ENCODE measurements at places on chromosomes 6 and 20.
A peak's percentile ranks its signal among the peaks of the same experiment; 100 is the strongest.

DNA sequence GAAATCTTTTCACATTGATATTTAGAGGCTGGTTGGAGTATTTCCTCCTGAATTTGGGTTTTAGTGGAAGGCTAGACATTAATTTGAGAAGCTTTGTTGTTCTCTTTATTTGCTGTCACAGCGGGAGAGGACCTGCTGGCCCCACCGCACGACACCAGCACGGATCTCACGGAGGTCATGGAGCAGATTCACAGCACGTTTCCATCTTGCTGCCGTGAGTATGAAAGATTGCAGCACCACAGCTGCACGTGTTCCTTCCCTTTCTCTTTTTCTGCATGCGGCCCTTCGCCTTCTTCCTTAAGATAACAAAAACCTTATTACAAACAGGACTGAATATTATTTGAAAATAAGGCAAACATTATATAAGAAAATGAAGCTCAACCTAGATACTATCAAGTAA is 555.5 kb downstream of the UTRN start:
- no peak for DNase-seq

DNA sequence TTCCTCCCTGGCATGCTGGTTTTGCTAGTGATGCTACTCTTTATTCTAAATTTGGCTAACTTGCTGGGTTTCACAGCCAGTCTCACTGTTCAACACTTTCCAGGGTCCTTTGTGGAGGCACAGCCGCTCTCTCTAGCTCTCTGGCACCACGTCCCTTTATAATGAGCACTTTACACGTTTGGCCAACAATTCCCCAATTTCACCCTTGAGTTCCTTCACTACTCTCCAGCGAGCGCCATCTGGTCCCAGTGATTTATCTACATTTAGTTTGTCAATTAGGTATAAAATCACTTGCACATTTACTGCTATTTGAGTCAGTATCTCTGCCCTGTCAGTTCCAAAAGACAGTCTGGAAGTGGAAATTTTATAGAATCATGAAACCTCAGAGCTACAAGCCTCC is 241.9 kb upstream of the MOCS1 start:
- no peak for DNase-seq

DNA sequence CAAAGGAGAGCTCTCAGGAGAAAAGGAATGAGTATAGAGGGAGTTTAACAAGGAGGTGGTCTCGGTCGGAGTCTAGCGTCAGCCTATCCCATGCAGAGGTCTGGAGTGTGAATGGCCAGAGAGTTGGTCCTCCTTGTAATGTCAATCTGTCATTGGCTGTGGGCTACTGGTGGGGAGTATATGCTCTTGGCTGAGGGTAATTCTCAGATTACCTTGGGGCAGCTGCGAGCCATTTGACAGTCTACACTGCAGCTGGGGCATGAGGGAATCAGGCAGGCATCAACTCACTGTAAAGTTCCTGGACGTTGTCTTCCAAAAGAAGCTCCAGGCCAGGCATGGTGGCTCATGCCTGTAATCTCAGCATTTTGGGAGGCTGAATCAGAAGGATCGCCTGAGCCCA is 48.1 kb downstream of the EBF4 start:
- no peak for DNase-seq

DNA sequence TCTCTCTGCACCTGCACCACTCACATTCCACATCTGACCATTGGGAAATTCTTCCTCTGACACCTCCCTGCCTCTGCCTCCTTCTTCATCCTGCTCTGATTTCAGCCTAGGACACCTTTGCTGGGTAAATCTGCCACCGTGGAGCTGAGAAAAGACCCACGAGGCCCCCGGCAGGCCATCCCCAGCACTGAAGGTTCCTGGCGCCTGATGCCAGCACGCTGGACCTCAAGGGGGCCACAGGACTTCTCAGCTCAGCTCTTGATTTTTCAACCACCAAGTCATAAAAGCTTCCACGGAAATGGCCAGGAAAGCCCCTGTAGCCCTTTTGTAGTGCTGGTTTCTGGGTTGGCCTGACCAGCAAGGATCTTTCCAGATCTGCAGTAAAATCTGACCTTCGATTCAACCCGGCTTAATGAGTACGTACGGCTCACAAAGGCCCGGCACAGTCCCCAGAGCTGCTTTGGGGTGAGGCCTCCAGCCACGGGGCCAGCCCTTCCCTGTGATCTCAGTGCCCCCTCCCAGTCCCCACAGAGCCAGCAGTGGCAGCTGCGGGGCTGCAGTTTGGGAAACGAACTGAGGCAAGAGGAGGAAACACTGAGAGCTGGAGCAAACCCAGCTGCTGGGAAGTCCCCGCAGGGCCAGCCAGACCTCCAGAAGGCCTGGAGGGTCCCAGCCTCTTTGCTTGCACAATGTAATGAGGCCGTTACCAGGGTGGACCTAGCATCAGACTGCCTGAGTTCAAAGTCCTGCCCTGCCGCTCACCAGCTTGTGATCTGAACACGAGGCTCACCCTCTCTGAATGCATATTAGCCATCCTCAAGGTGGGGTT is 157.5 kb downstream of the BMP7 start:
- DNase-seq: no peak

GRCh38 chr20:4006640-4007039 is 8.7 kb downstream of the RNF24 start:
- DNase-seq: peak; percentile 68

DNA sequence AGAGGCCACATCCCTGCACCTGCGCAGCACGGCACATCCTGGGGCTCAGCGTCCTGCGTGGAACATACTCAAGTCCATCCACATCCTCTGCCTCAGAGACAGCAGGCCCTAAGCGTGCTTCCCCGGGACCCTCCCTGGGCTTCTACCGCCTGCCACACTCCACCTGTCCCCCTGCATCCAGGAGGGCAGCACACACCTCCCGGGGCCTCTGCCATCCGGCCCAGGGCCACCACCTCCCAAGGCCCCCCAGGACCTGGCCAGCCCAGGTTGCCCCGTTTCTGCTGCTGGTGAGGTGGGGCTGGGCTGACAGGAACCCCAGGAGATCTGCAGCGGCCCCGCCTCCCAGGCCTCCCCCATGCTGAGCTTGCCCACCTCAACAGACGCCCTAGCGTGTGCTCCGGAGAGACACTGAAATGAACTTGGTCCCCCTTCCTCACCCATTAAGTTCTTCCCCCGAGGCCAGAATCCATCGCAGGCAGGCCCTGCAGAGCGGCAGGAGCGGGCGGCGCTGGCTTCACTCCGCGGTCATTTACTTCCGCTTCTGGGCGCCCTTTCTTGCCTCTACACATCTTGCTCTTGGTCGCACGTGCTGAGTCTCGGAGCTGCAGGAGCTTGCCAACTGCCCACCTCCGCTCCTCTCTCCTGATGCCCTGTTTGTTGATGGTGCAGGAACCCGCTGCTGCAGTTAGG is 235.3 kb downstream of the TAF4 start:
- DNase-seq: no peak

DNA sequence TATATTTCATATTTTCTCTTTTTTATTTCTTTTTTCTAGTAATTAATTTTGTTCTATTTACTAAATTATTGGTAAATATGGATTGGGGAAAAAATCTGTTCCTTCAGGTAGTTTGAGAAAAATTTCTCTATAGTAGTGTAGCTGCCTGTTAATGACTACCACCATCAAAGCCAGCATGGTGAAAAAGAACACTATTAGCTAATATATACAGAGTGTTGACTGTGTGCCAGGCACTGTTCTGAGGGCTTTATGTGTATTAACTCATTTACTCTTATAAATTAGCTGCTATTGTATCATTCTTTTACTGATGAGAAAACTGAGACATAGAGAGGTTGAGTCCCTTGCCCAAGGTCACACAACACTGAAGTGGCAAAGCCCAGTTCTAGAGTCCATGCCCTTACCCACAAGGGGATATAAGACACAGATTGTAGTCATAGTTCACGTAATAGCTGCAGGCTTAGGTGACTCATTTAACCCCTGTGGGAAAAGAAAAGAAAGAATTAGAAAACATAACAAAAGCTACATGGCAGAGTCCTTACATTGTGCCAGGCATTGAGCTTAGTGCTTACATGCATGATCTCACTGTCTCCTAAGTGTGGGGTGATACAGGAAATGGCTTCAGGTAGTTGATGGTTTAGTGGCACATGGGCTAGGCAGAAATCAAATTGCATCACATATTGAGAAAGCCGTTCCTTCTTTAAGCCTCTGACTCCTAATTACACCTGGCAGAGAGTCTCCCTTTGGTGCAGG is 12.2 kb upstream of the AKIRIN2 start:
- no peak for DNase-seq

DNA sequence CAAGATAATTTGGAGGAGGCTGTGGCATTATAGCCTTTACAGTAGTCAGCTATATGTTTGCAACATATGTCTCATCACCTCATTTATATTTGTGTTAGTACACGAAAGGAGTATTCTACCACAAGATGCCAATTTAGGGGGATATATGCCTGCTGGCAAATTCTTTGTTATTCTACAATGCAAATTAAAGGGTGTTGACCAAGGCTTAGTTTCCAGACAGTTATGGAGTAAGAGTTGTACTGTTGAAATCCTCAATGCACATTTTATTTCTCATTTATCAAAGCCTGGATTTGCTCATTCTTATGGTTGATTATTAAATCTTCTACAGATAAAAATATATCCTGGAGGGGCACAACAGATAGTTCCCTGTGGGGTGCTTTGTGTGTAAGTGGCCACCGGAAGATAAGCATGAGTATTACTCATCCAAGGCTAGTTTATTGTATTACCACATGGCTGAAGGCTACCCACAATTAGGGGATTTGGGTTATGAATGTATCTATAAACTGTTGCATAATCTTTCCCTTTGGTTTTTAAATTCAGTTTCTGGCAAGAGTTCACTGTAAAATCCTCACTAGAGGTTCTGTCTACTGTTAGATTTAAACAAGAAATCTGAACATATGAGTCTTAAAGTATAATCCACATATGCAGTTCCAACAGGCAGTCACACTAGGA is 9.0 kb downstream of the CST9 start:
- no peak for DNase-seq

- no peak for DNase-seq
Measured at GRCh38 chr6:8223678-8224077, 121.3 kb upstream of the EEF1E1 start.

- DNase-seq: no peak
Measured at GRCh38 chr20:47622118-47622665, 120.5 kb downstream of the NCOA3 start.

GRCh38 chr6:127186889-127187288 is 68.4 kb downstream of the RSPO3 start:
- no peak for DNase-seq

DNA sequence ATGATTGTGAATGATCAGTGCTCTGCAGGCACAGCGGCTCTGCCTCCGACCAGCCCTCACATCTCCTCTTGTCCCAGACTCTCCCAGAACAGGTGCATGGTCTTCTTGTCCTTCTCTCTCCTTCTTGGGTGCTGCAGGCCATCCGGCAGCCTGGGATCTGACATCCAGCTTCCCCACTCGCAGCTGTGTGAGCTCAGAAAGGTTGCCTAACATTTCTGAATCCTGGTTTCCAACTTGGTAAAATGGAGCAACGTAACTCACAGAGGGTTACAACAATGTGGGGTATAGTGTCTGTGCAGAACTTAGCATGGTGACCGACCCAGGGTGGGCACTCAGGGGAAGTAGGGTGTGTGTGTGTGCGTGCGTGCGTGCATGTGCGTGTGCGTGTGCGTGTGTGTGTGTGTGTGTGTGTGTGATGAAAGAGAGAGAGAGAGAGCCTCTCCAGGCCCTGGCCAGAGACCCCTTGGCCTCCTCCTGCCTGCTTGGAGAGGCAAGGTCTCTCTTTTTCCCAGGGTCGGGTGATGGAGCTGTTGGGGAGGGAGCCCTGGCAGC is 110.1 kb downstream of the SNX5 start:
- no peak for DNase-seq

GRCh38 chr6:19836799-19837510 is at the start of gene ID4:
TSS of gene ID4 (plus strand) at chr6:19837370. CDS start at chr6:19837755, 385 bp downstream.
- peak; percentile 87 for DNase-seq

GRCh38 chr20:9323622-9324021 is 190.8 kb upstream of the LAMP5 start:
- no peak for DNase-seq

DNA sequence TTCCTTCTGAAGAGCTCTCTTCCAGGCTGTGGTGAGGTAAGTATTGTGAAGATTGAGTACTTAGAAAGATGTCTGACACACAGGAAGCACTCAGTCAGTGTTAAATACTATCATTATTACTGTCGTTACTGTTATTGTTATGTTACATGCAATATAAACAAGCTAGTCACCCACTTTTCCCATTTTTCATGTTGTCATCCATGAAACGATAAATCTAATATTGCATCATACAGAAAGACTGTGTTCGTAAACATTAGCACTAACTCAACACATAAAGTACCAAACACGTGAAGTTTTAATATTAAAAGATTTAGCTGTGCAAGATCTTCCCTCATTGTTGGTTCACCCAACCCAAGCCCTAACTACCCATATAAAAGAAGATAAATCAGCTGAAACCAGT is 109.2 kb upstream of the NRSN1 start:
- no peak for DNase-seq

- DNase-seq: no peak
Measured at GRCh38 chr20:44057698-44058675, 129.0 kb downstream of the JPH2 start.

DNA sequence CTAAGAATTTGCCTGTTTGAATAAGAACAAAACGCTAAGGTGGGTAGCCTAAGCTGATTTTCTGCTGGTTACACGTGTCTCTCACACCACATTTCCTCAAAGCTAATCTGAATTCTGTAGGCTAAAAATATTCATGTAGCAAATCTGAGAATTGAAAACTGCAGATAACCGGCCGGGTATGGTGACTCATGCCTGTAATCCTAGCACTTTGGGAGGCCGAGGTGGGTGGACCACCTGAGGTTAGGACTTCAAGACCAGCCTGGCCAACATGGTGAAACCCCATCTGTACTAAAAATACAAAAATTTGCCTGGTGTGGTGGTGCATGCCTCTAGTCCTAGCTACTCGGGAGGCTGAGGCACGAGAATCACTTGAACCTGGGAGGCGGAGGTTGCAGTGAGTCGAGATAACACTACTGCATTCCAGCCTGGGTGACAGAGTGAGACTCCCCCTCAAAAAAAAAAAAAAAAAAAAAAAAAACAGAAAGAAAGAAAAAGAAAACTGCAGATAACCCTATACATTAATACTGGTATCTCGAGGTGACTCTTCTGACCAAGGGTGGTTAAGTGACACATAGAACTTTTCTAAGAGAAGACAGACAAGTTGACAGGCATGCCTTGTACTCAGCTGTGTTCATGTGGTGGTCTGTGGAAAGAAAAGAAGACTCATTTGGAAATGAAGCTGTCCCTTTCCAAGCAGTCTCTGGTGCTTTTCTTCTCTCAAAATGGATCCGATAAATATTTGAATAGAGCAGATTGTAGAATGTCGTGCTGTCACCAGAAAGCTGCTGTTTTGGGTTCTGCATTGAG is 24.7 kb upstream of the ASXL1 start:
- no peak for DNase-seq

Data from putamen (tissue), 1 donor.